Left lung (tissue), 14 donors: ENCODE measurements at places on chromosomes 6 and 20. TPM values are rescaled to one million over a fixed set of nuclear protein-coding genes. Genes with fewer than 3 reads are reported as not detected.

- no peak for DNase-seq
These were observed 5.5 kb downstream of the CASP8AP2 start for GRCh38 chr6:89834884-89835792.

- DNase-seq, result no peak
These were observed 69.2 kb downstream of the TRAM2 start for GRCh38 chr6:52507557-52508260.

- DNase-seq, result no peak
These were observed 26.7 kb upstream of the COL10A1 start for GRCh38 chr6:116152620-116153019.

- no peak for DNase-seq
These were observed 11.7 kb upstream of the ID1 start for GRCh38 chr20:31593221-31594001.

GRCh38 chr6:84773431-84774156, 9.2 kb upstream of the TBX18 start:
- peak; percentile 76 for DNase-seq

GRCh38 chr20:54650052-54650719, 174.8 kb downstream of the DOK5 start:
- no peak for DNase-seq

- DNase-seq, result peak; percentile 93
These were observed 15.2 kb upstream of the MRPS18A start for GRCh38 chr6:43702534-43703440.

DNA sequence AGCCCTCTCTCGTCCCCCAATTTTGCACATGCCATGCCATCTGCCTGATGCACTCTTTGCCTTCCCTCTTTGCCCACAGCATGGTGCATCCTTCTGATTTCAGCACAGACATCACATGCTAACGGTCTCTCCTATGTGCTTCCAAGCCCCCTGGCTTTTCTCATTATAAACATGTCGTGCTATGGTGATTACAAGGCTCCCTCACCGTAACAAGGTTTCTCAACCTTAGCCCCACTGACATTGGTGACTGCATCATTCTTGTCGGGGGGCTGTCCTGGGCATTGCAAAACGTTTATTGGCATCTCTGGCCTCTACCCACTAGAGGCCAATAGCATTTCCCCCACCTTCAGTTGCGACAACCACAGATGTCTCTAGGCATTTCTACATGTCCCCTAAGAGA, 187.2 kb downstream of the TFAP2C start:
- DNase-seq, result no peak

DNA sequence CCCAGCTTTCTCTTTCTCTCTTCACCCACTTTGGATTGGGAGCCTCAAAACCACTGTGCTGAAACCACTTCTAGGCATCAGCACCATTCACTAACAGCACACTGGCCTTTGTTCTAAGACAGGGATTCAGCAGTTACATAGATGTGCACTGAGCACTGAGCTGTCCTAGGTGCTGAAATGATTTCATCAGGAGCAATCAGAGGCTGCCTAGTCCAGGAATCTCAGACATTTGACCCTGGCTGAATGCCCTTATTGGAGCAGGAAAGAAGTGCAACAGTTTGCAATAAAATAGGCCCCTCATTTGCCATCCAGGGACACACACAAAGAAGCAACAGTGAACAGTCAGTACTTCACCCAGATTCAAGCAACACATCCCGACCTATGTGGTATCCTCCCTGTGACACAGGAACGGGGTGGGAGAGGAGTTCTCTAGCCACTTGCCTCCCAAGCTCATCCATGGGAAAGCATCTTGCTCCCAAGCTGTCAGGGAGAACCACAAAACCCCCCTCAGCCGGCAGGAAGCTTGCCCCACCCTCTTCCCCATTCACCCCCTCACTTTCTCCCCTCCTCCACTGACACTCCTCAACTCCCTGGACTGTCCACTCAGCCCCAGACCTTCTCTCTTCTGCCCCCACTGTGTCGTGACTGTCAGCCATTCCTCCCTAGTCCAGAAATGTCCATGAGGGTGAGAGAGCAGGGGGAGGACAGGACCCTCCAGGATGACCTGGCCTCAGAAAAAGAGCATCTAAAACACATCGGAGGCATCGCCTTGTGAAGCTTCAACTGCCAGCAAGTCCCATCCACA, 304.4 kb downstream of the PREX1 start:
- no peak for DNase-seq

The HTR1B gene
- total RNA-seq, result 0.65 TPM

The SOX4 gene
- total RNA-seq, result 82.0 TPM

The ERVFRD-1 gene
- not detected for total RNA-seq

The KCNQ5 gene
- 1.7 TPM for total RNA-seq

The RIMS4 gene
- total RNA-seq, result 0.47 TPM
